ENCODE measurements at places on chromosomes 3 and 15. TPM values are rescaled to one million over a fixed set of nuclear protein-coding genes. Genes with fewer than 3 reads are reported as not detected.

ECE2 gene
- not detected for total RNA-seq

LSG1 gene
- 52.4 TPM for total RNA-seq

C3orf20 gene
- total RNA-seq, result 0.29 TPM

DNA sequence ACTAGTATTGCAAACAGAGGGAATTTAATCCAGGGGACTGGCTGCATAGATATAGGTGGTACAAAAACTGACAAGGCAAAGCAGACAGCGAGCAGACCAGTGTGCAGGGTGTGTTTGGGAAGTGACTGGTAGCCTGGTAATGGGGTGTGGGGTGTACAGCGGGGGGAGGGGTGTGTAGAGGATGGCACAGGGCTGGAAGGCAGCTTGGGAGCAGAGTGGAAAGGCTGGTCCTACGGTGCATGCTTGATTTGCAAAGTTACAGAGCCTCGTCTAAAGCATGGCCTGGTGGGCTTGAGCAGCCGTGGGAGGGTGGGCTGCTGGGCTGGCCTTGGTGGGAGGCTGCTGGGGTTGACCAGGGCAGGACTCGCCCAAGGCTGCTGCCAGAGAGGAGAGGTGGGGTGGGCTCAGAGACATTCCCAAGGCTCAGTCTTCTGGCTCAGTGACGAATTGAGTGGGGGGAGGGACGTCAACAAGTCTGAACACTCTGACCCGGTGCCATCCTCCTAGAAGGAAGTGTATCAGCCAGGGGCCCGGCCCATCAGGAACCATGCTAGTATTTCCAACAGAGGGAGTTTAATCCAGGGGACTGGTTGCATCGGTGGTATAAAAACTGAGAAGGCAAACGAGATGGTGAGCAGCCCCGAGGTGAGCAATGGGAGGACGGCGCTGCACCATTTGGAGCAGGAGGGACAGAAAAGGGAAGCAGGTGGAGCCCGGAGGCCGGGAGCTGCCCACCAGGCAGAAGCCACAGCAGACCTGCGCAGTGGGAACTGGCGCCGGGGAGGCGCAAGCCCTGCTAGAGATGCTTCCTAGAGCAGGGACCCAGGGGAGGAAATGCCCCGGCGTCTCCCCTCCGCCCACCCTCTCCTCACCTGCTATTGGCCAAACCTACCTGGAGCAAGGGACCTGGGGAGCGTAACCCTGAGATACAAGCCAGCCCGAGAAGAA, 29.2 kb downstream of the CPN2 start:
- DNase-seq, result peak; percentile 70

SNTN gene
- not detected for total RNA-seq

GRCh38 chr15:41483115-41483514, 10.6 kb upstream of the ITPKA start:
- no peak for DNase-seq

GRCh38 chr3:50237754-50238548, 1.9 kb downstream of the GNAI2 start:
- peak; percentile 88 for DNase-seq

CTXN2 gene
- total RNA-seq, result not detected

- no peak for DNase-seq
Measured at GRCh38 chr3:33060609-33061337, 36.2 kb downstream of the GLB1 start.

ZBED2 gene
- 122 TPM for total RNA-seq

GRCh38 chr3:107899990-107900651, 190.7 kb downstream of the CD47 start:
- DNase-seq, result no peak

NEO1 gene
- 39.6 TPM for total RNA-seq

DNA sequence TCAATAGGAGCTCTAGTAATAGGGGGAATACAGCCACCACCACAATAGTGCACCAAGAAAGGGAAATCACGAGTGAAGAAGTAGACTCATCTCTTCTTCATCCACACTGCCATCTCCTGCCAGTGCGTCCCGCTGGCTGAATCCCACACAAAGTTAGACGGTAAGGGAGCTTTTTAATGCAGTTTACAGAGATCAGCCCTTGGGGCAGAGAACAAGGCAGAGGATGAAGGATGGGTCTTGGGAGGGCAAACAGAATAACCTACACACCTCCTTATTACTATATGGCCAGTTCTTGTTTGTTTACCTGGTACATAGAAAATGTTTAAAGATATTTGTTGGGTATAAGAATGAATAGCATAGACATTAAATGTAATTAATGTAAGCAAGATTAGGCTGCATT, 11.0 kb upstream of the DPH6 start:
- DNase-seq, result no peak
